ENCODE measurements at places on chromosomes 7 and 10.
A peak's percentile ranks its signal among the peaks of the same experiment; 100 is the strongest.

- no peak for DNase-seq
These were observed 18.5 kb downstream of the ABRAXAS2 start for GRCh38 chr10:124820121-124820520.

GRCh38 chr7:42734568-42734967, 177.3 kb downstream of the C7orf25 start:
- peak; percentile 27 for DNase-seq

- no peak for DNase-seq
These were observed 3.1 kb downstream of the RASGEF1A start for GRCh38 chr10:43263551-43264343.

- no peak for DNase-seq
These were observed 151.5 kb downstream of the JAZF1 start for GRCh38 chr7:28029051-28029450.

- peak; percentile 68 for DNase-seq
These were observed 20.7 kb downstream of the MET start for GRCh38 chr7:116692401-116693308.

DNA sequence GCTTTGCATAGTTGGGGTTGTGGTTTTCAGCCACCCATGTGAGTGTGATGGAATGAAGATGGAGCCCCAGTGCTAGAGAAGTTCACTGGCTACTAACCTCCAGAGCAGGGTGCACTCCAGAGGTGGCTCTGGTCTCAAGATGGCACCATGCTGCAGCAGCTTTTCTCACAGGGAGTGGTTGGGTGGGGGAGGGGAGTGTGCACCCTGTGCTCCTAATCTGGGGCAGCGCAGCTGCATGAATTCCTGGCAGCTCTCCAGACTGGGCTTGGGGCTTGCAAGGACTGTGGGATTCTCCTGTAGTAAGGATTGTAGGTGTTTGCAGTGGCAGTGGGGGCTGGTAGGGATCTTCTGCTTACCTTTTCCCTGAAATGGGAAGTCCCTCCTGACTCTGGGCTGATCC, 23.7 kb downstream of the PHTF2 start:
- no peak for DNase-seq

DNA sequence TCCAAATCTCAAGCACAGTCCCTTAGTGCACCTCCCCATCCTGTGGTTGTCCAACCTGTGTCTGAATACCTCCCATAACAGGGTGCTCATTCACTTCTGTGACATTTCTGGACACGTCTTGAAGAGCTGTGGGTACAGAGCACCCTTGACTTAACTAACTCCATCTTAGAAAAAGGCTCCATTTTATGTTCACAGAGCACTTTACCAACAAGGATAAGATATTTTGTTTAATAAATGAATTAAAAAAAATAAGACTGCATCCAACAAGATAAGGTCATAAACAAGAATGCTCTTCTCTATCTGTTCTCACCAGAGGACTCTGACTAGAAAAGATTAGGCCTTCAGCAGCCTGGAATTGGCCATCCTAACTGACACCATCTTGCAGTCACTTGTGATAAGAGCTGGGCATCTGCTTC, 335.2 kb upstream of the ZNF32 start:
- DNase-seq = no peak

DNA sequence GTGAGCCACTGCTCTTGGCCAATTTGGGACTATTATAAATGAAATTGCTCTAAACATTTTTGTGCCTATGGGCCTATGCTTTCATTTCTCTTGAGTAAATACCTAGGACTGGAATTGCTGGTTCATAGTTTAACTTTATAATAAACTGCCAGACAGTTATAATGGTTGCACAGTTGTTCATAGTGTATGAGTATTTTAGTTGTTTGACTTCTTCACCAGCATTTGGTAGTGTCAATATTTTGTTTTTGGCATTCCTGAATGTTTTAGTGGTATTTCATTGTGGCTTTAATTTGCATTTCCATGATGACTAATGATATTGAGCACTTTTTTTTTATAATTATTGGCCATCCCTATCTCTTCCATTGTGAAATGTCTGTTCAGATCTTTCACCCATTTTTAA, 29.5 kb downstream of the PLEKHA8 start:
- DNase-seq = no peak

DNA sequence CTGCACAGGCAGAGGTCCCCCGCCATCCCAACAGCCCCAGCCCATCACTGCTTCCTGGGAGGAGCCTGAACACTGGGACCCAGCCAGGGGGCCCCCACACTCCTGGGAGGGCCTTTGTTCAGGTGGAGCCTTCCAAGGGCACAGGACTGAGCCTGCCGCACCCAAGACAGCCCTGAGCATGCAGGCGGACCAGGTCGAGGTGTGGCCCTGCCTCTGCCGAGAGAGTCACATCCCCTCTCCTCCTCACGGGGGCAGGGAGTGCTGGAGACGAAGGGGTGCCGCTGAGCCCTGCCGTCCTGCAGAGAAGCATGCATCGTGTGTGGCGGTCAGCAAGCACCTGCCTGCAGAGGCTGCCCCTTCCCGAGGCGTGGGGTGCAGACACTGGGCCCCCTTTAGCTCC, 7.3 kb upstream of the MAFK start:
- no peak for DNase-seq

- peak; percentile 88 for DNase-seq
These were observed 129.0 kb downstream of the BICC1 start for GRCh38 chr10:58641708-58642107.

GRCh38 chr10:102868911-102869257, 386 bp upstream of the AS3MT start:
- DNase-seq = no peak

DNA sequence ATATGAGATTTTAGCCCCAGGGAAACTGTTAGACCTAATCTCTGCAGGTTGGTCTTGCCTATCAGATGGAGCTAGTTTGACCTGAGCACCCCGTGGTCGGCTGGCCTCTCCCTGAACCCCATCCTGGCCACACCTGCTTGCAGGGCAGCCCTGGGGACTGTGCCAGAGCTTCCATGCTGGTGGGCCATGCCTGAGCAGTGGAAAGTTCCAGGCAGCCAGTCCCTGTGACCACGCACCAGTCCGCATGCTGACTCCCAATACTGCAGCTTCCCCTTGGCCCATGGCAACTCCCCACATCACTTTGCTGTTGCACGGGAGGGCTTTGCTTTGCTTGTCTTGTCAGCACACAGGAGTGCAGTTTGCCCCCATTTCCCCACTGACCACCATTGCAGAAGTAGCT, 427.8 kb upstream of the SEMA3D start:
- no peak for DNase-seq

DNA sequence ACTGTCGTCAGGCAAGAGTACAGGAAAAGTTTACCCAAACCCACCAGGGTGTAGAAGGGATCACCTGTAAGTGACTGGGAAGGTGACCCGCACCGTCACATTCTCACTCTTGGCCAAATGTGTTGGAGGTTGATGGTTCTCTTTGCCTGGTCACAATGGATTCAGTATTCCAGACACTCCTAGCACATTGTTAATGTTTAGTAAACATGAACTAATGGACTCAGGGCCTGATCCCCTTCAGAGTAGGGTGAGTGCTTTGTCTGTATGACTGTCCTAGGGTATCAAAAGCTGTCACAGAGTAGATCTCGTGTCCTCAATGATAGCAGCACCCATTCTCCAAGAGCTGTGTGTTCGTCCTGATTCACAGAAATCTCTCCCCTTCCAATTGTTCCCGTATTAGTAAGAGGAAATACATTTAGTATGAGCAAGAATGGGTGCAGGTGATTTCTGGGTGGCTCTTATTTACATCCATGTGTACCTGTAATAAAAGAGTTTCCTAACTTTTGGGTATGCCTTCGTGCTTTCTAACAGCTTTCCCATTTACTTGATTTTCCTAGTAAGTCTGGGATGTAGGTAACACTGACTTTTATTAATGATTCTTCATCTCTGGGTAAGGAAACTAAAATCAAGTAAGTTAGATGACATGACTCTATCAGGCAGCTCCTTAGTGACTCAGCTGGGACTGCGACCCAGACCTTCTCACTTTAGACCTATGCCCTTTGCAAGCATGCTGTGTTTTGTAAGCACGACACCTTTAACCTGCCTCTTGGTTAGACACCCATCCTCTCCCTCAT, 4.7 kb downstream of the EEPD1 start:
- no peak for DNase-seq

DNA sequence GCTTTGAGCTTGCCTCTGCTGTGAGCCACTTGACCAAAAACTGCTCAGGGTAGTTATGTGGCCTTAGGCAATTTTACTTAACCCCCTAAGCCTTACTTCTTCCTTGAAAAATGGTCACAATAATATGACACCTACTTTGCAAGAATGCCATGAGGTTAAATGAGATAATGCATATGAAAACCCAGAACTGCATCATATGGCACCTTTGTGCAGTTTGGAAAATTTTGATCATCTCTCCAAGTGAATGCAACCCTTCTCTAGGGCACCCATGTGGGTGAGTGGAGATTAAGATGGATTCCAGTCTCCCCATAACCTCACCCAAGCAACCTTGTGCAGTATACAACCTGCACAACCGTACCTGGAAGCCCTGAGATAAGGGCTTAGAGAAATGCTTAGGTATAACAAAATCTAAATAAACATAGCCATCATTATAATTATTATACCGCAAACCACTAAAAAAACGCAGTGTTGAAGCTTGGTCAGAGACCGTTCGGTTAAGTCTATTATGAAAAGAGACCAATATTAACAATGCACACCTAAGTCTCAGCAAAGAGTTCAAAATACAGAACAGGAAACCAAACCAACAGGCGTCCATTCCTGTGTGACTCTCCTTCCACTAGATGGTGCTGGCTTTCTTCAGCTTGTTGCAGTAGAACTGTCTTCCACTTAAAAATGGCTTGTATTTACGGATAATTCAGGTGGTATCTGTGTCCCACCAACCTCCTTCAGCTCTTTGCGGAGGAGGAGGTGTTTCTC, 21.0 kb upstream of the ASB15 start:
- DNase-seq = peak; percentile 56

DNA sequence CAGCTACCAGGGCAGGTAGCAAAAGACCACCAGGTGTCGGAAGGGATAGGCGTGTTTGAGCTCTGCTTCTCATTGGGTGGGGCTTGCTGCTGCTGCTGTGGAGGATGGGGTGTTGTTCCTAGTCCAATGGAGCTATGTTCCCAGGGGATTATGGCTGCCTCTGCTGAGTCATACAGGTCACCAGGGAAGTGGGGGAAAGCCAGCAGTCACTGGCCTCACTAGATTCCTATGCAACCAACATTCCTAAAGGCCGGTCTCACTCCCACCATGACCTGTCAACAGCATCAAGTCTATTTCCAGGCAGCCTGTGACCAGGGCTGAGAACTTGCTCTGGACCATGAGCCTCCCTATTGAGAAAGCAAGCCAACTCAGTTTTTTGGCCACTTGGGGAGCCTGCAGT, 1160.8 kb downstream of the REEP3 start:
- peak; percentile 5 for DNase-seq

- no peak for DNase-seq
These were observed 104.3 kb downstream of the KCNMA1 start for GRCh38 chr10:77533146-77533886.

- DNase-seq = no peak
These were observed 126.8 kb downstream of the TPK1 start for GRCh38 chr7:144709066-144709465.

GRCh38 chr10:70441895-70442309, 421 bp upstream of the NODAL start:
- DNase-seq = no peak

DNA sequence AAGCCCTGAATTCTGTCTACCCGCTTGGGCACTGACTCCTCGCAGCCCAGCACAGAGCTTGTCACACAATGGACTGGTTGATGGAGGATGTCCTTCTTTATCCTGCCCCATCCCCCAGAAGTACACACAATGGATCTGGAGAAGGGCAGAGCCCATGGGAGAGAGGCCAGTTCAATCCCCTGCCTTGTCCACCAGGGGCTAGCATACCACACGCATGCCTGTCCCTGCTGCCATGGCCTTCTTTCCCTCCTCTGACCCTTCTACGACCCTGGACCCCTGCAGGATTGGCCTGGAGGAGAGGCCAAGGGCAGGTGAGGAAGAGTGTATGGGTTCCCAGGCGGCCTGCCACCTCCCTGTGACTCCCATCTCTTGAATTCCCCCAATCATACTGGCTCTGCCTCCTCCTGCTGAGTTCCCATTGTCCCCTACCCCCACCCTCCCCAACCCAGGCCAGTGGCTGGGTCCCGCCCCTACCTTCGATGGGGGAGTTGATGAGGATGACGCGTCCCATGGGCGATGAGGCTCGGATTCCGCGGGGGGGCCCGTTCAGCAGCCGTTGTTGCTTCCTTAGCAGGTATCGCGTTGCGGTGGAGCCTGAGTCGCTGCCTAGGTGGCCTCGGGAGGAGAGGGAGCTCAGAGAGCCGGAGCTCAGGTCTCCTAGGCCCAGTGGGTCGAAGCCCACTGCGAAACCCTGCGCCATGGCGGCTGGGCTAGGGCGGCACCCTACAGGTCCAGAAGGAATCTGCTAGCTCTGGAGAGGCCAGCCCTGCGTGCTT, 1.2 kb downstream of the PDZD7 start:
- no peak for DNase-seq

GRCh38 chr7:120723465-120724385, 134.2 kb downstream of the TSPAN12 start:
- no peak for DNase-seq

- peak; percentile 60 for DNase-seq
These were observed 613 bp downstream of the MAPK8 start for GRCh38 chr10:48306870-48307710.

- DNase-seq = peak; percentile 40
These were observed 20.6 kb upstream of the CABCOCO1 start for GRCh38 chr10:61642150-61642571.

- no peak for DNase-seq
These were observed 3.9 kb downstream of the DCLRE1A start for GRCh38 chr10:113849946-113850345.

- no peak for DNase-seq
These were observed 127.9 kb upstream of the SEM1 start for GRCh38 chr7:96837593-96837992.

DNA sequence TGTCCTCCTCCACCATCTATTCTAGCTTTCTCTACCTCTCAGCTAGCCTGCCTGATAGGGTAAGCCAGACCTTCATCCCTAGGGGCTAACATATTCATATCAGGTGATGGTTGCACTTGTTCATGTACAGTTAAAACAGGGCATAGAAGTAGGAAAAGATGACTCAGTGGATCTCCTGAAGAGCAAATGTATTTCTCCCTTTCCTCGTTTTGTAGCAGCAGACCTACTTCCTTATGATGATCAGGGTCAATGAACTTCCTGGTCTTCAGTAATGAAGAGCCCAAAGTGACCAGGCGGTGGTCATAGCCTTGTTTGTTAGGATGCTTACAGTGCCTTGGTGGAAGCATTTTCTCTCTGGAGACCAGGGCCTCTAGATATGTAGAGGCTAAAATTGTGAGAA, 6.3 kb downstream of the LIPJ start:
- DNase-seq = no peak
